ENCODE measurements at places on chromosomes 7 and 10. TPM values are rescaled to one million over a fixed set of nuclear protein-coding genes. Genes with fewer than 3 reads are reported as not detected.
A peak's percentile ranks its signal among the peaks of the same experiment; 100 is the strongest.

- no peak for DNase-seq
Observed at GRCh38 chr7:138951953-138952352, 29.2 kb downstream of the KIAA1549 start.

- DNase-seq = no peak
Observed at GRCh38 chr7:120395526-120396019, 122.6 kb downstream of the KCND2 start.

DNA sequence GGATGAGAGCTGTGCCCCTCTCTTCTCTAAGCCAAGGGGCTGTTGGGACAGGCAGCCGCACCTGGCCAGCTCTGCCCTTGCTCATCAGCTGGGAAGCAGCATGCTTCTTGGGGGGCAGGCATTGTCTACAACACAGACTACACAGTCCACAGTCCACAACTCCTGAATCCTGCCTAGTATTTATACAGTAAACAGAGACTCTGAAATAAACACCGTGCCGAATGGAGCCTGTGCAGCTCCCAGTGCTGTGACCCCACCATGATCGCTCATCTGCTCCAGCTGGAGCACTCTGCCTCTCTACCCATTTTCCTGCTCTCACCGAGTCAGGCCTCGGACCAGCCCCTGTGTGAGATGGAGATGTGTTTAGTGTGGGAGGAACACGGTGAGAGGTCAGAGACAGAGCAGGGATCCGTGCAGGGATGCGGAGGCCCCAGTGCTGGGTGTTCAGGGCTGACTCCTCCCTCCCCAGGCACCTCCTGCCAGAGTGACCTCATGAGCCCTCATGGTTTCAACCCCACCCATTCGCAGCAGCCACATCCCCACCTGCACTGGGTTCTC lies 608.0 kb downstream of the DNAJB6 start:
- DNase-seq = no peak

DNA sequence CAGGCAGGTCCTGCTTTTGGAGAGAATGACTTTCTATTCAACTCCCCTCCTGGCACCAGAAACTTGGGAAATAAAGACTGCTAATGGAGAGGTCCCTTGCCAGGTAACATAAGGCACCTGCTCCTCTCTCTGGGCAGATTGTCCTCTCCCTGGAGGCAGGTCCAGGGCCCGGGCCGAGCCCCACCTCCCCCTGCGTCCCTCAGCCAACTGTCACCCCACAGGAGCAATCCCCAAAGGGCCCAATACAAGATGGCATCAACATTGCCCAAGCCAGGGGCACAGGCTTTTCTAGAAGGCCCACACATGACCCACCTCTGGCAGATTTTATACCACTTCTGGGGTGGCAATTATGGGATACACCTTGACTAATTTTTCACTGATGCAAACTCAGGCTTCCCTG lies 145.2 kb downstream of the HERPUD2 start:
- no peak for DNase-seq

DNA sequence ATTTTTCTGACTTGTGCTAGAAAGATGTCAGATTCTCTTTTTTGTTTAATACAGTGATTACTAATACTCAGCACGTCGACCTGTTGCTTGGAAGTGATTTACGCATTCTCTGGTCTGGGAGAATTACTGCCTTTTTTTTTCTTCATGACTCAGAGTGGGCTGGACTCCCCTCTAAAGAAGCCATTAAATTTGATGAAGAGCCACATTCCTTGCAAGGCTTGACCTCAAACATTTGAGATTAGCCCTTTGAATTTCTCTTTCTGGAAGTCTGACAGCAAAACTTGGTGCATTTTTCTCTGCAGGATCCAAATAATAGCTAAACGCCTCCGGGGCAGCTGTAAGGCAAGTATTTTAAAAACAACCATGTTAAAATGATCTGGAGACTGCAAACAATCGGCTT lies 171.6 kb downstream of the GALNT17 start:
- DNase-seq = no peak

- no peak for DNase-seq
Observed at GRCh38 chr7:16034353-16034752, 347.9 kb upstream of the MEOX2 start.

DNA sequence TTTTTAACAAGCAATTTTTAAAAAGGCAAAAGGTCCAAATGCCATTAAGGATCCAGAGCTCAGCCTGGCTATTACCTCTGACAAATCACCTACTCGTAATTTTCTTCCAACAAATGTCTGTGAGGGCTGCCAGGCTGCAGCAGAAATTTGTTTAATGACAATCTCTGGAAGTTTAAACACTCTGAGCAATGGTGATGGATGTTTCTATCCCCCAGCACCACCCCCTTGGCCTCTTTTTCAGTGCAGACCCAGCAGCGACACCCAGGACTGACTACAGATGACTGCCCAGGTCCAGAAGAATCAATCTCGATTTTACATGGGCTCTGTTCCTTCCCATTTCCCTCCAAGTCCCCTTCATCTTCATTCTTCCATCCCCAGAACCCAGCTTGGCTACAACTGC lies 201.4 kb upstream of the AOAH start:
- DNase-seq = no peak

DNA sequence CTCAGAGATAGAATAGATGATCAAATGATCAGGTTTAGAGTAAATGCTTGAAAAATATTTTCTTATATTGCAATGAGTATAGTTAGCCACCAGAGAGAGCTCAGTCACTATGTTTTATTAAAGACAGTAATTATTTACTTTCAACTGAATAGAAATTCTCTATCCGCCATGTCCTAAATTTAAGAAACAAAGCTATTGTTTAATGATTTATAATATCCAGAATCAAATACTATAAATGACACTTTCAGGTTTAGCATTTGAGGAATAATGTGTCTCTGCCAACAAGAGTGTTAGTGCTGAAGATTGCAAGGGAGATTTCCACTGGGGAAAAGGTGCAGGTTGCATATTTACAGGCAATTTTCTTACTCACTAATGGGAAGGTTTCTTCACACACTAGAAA lies 184.7 kb downstream of the DGKB start:
- no peak for DNase-seq

- DNase-seq = no peak
Observed at GRCh38 chr10:28891058-28891713, 213.9 kb downstream of the BAMBI start.

GRCh38 chr7:28627896-28628295 lies 215.6 kb downstream of the CREB5 start:
- no peak for DNase-seq

DNA sequence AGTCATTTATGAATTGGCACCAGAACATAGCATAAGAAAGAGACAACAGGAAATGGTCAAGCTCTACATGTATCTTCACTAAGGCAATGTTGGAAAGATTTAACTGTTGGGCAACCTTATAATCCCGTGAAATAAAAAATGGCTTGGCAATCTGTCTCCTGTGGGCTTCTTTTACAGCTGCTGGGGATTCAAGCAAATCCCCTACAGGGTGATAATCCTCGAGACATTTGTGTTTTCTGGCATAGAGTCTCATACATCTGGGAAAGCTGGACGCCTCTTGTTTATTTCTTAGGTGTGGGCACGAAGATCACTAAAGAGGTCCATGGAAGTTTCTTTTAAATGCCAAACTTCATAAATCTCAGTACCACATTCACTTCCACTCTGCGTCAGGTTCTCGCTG lies 82.2 kb upstream of the GPR141 start:
- DNase-seq = no peak

DNA sequence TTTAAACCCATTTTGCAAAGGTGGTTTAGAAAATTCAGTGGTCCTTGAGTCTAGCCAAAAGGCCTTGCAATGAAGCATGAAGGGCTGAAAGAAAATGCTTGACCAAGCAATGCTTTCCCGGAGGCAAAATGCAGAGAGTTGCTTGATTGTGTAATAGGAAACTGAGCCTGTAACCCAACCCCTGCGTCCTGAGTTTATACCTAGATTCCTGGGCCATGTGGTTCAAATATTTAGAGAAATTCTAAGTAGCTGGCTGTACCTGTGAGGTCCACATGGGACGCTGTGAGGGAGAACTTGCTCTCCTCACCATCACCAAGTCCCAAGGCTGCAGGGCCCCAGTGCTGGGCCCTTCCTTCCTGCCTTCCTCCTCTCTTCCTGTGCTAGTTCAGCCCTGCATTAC lies 45.7 kb downstream of the CXCL12 start:
- no peak for DNase-seq

- DNase-seq = no peak
Observed at GRCh38 chr10:101397140-101397539, 43.2 kb downstream of the BTRC start.

- DNase-seq = no peak
Observed at GRCh38 chr7:114303301-114303700, 111.3 kb upstream of the FOXP2 start.

DNA sequence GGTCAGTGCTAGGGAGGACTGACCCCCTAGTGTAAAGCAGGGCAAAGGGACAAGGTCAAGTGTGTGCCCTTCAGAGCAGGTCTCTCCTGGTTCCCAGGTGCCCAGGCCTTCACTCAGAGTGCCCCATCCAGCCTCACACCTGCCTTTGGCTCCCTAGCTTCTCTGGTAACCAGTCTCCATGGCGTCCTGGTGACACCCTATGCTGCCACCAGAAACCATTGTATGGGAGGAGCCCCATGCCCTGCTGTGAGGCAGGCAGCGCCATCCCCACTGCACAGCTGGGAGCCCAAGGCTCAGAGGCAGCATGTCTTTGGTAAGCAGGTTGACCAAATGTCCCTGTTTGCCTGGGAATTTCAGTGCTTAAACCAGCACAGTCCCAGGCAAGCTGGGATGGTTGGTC lies 33.1 kb upstream of the HMX3 start:
- no peak for DNase-seq

- no peak for DNase-seq
Observed at GRCh38 chr7:133196856-133197612, 55.8 kb upstream of the EXOC4 start.

DNA sequence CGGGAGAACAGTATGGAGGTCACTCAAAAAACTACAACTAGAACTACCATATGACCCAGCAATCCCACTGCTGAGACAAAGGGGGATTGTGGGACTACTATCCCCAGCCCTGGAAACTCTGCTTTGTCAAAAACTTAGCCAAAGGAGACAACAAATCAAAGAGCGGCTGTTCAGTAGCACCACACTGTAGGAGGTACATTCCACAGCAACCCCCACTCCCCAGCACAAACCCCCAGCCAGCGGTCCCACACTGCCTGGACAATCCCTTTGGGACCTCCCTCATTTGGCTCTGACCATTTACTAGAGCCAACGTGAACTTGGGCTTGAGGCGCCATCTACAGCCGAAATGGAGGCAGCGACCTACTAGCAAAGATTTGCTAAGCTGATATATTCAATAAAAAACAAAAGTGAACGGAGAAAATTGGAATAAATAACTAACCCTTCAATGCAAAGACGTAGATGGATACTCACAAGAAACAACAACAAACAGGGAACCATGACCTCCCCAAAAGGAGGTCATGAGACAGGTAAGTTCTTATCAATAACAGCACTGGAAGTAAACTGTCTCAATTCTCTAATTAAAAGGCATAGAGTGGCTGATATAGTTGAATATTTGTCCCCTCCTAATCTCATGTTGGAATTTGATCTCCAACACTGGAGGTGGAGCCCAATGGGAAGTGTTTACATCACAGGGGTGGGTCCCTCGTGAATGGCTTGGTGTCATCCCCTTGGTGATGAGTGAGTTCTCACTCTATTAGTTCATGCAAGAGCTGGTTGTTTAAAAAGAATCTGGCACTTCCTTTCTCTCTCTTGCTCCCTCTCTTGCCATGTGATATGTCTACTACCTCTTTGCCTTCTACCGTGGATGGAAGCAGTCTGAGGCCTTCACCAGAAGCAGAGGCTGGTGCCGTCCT lies 119.0 kb upstream of the KCNMA1 start:
- peak; percentile 62 for DNase-seq

DNA sequence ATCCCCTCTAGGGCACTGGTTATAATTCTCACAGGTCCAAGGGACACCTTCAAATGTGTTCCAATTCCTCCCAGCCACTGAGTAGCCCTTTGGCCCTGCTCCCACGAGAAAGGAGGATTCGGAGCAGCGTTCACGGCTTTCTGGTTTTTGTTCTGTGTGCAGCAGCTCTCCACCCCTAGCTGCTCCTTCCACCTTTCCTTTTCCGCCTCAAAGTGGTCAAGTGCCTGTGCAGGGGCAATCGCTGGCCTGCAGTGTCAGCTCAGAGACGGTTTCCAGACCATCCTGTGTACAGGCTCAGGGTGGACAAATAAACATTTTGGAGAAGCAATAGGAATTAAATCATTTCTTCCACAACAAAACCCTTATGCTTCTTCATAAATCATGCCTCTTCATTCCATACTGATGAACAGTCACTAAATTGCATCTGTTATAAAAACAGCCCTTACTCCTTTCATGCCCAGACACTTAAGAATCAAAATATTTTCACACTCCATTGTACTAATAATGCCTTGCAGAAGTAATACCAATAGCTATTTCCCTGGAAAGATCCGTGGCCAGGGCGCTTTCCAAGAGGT lies 1.1 kb downstream of the KIAA1549 start:
- no peak for DNase-seq

GRCh38 chr7:103106005-103106702 lies 31.2 kb downstream of the ARMC10 start:
- no peak for DNase-seq

DNA sequence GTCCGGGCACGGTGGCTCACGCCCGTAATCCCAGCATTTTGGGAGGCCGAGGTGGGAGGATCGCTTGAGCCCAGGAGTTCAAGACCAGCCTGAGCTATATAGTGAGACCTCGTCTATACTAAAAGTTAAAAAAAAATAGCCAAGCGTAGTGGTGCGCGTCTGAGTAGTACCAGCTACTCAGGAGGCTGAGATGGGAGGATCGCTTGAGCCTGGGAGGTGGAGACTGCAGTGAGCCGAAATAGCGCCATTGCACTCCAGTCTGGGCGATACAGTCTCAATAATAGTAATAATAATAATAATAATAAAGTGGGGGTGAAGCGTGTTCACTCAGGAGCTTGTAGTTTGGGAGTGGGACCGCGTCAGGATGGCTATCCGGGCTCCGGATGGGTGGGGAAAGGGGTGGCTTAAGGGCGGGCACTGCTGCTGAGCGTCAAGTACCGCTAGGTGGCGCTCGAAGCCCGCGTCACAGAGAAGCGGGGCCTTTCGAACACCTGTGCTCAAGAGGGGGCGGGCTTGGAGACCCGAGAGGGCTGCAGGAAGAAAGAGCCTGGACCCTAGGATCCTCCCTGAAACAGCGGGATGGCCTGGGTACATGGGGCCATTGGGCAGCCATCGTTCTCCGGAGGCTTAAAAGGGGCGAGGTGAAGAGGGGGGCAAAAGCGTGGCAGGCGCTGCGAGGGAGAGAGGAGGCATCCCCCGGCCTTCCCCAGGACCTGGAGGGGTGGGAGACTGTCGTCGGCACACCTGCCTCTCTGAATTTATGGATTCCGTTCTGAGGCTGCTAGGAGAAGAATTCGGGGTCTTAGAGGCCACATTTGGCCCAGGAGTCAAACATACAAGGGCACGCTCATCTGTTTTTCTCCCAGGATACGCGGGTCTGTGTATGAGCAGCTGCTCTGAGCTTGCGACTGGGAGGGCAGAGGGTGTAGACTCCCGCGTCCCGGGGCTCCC lies 14.5 kb downstream of the LBX1 start:
- DNase-seq = peak; percentile 49

GRCh38 chr7:5679048-5679812 lies 102.2 kb downstream of the RNF216 start:
- no peak for DNase-seq

The SHTN1 gene
- total RNA-seq = 206 TPM

The SLC16A9 gene
- 22.1 TPM for total RNA-seq

The CPA2 gene
- total RNA-seq = 0.62 TPM

The SLC18A2 gene
- not detected for total RNA-seq

The SCART1 gene
- 7.1 TPM for total RNA-seq

The ZSCAN25 gene
- 21.3 TPM for total RNA-seq

The TEX36 gene
- not detected for total RNA-seq

The PRKG1 gene
- total RNA-seq = 31.2 TPM

The ZFYVE27 gene
- total RNA-seq = 65.2 TPM
